ENCODE measurements at places on chromosomes 4 and X.
A peak's percentile ranks its signal among the peaks of the same experiment; 100 is the strongest.

DNA sequence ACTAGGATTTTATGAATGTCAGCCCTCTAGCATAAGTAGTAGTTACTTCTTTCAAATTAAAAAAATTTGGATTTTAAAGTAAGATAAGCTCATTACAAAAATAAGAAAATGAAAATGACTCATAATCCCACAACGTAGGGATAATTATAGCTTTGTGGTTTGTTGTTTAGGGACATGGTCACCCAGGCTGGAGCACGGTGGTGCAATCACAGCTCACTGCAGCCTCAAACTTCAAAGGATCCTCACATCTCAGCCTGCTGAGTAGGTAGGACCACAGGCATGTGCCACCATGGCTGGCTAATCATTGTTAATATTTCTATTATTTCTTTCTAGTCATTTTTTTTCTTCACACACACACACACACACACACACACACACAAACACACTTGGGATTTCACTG lies 57.6 kb downstream of the PLAC1 start:
- no peak for DNase-seq

DNA sequence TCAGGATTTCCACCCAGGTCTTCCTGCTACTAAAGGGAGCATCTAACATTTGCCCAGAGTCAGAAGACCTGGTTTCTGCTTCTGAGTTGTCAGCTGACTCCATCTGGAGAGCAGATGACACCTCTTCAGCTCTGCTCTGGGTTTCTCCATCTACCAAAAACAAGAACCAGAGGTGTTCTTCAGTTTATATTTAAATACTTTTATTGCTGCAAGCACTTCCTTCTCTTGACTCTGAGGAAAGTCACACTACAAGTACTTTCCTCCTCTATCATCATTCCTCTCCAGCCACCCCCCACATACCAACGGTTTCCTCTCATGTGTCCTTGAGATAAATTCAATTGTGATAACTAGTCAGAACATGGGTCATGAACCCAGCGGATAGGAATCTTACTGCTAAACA lies 88.4 kb downstream of the PPP3CA start:
- DNase-seq, result peak; percentile 7

DNA sequence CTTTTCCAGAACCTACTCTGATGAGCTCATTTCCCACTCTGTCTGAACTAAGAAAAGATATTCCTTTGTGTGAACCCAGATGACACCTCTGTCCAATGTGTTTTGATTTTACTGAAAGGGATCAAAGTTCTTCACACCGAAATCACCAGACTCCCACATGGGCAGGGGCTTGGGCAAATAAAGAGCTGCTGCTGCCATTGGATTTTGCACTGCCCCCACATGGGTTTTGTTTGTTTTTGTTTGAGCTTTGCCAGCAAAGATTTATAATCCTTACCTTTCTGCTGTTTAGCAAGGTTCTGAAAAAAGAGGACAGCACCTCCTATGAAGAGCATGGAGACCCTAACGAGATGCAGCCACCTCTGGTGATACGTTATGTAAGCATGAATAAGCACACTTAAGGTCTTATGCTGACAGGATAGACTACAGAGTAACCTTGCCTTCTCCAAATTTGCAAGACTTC lies 44.3 kb downstream of the HSD17B13 start:
- DNase-seq, result no peak

- peak; percentile 97 for DNase-seq
Measured at GRCh38 chrX:150200820-150201287, 162.3 kb upstream of the MAMLD1 start.

GRCh38 chr4:165208741-165209388 lies 1.5 kb downstream of the KLHL2 start:
- no peak for DNase-seq

GRCh38 chr4:127131527-127131926 lies 501.2 kb upstream of the INTU start:
- DNase-seq, result no peak

DNA sequence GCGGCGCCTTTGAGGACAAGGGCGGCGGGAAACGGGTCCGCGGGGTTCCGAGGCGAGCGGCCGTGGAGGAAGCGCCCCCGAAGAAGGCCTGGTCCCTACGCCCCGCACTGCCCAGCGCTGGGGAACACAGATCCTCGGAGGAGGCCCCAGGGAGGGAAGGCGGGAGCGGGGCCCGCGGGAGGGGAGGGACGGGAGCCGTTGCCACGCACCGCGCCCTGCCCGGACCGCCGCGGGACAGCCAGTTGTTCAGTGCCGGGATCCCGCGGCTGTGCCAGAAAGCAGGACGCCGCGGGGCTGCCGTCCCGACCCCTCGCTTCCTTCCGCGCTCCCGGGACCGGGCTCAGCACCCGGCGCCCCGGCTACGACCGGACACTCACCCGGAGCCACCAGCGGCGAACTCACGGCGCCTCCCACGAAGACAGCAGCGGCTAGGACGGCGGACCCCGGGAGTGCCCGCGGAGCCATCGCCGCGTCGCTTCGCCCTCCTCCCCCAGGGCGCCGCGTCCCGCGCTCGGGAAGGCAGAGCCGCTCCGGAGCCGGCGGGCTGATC lies 278 bp downstream of the RELL1 start:
- peak; percentile 86 for DNase-seq

DNA sequence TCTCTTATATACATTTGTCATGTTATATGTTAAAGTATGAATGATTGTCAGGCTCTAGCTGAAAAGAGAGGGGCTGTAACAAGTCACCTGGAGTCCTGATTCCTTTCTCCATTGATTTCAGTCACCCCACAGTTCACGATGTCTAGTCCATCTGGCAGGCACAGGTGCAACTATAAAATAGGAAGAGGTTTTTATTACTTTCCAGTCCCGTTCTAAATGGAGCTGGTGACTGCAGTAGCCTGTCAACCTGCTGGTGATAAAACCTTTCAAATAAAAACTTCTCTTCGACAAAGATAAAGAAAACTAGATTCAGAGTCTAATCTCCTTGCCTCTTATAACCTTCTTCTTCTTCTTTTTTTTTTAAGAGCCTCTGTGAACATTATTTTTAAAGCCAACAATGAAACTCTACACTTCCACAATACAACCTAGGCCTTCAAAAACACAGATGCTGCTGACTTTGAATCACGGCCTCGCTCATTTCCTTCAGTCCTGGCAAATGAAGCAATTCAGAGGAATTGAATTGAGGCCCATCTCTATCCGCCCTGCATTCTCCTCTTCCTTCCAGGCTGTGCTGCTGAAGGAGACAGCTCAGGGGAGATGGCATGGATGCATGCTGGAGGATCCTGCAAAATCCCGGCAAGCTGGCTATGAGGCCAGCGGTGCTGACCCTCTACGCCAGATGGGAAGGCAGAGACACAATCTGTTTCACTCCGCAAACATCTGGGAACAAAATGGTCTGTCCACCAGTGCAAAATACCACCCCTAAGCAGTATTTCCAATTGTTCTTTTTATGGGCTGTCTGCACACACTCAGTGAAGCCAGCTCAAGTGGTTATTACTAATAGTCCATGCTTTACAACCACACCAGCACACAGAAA lies 27.3 kb upstream of the CDKN2AIP start:
- DNase-seq, result no peak

DNA sequence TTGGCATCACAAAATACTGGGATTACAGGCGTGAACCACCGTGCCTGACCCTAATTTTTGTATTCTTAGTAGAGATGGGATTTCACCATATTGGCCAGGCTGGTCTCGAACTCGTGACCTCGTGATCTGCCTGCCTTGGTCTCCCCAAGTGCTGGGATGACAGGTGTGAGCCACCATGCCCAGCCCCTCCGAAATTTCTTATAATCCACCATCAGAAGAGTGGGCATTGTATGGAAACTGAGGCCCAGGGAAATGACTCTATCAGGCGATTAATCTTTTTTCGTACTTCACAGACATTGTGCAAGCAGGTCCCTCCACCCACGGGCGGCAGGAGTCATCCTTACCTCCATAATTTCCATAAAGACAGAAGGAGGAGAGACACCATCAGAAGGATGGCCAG lies 16.0 kb downstream of the CRLF2 start:
- DNase-seq, result no peak

DNA sequence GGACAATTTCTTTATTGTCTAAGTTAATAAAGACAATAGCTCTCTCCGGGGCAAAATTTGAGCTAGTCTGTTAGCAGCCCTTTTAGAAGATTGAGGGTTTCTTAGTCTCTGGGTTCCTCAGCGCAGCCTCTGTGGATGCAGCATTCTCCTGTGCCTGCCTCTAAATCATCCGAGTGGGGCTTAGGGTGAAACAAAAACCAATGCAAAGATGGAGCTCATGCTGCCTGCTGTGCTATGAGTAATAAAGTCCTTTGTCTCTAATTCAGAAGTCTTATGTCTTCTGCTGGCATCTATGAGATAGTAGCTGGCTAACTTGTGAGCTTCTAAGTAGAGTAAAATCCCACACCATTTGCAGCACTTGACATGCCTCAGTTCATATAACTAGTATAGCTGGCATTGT lies 67.9 kb downstream of the ANKRD50 start:
- DNase-seq, result no peak

- no peak for DNase-seq
Measured at GRCh38 chr4:38791010-38791409, 8.2 kb upstream of the TLR10 start.

GRCh38 chr4:7027913-7028312 lies 15.3 kb upstream of the TADA2B start:
- DNase-seq, result no peak

DNA sequence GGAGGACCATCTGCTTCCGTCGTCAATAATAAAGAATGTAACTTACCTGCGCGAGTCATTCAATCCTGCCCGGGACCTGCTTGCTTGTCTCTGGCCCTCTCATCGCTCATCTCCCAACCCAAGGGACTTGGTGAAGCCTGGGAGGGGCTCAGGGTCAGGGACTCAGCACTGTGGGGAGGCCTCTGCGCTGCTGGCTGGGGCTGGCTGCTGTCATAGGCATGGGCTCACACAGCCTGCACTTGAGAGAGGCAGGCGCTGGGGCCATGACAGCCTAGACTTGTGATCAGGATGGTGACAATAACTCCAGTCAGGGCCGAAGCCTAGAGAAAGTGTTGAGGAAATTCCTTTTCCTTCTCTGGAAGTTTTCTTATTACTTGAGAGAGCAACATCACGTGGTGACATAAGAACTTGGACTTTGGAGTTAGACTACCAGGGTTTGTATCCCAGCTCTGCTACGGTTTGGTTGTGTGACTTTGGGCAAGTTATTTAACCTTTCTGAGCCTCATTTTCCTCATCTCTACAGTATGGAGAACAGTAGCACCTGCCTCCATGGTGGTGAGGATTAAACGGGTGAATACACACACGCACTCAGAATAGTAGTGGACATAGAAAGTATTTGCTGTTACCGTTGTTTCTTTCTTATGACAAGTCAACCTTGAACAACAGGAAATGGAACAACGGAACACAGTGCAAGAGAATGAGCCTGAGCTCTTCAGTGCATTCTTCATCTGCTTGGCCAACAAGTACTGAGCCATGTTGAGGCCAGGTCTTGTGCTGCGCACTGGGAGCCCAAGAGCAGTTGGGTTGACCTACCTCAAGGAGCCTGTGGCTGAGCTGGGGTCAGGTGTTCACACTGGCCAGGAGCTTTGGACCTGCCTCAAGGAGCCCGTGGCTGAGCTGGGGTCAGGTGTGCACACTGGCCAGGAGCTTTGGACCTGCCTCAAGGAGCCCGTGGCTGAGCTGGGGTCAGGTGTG lies 60.5 kb downstream of the TBC1D14 start:
- no peak for DNase-seq
